ENCODE measurements at places on chromosomes 16 and 17.

- no peak for DNase-seq
Measured at GRCh38 chr16:1689853-1690252, 11.8 kb downstream of the JPT2 start.

- DNase-seq, result no peak
Measured at GRCh38 chr16:60645541-60645940, 1390.7 kb downstream of the CDH8 start.

DNA sequence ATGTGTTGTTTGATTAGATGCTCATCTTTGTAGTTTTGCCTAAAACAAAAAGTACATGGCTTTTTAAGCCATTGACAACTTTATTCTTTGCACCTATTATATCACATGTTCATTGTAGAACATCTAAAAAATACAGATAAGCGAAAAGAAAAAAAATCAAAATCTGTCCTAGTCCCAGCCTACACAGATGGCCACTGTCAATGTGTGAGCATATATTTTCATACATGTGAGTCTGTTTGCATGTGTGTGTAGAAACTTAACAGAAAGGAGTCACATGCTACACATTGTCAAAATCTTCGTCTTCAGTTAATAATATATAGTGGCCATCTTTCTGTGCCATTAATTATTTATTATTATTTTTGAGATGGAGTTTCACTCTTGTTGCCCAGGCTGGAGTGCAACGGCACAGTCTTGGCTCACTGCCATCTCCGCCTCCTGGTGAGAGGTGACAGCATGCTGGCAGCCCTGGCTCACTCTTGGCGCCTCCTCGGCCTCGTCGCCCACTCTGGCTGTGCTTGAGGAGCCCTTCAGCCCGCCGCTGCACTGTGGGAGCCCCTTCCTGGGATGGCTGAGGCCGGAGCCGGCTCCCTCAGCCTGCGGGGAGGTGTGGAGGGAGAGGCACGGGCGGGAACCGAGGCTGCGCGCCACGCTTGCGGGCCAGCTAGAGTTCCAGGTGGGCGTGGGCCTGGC lies 68.5 kb upstream of the AMZ2 start:
- DNase-seq, result no peak

GRCh38 chr16:76500006-76500405 lies 222.8 kb downstream of the CNTNAP4 start:
- no peak for DNase-seq

GRCh38 chr17:49984283-49984682 lies 10.7 kb downstream of the DLX3 start:
- DNase-seq, result no peak

DNA sequence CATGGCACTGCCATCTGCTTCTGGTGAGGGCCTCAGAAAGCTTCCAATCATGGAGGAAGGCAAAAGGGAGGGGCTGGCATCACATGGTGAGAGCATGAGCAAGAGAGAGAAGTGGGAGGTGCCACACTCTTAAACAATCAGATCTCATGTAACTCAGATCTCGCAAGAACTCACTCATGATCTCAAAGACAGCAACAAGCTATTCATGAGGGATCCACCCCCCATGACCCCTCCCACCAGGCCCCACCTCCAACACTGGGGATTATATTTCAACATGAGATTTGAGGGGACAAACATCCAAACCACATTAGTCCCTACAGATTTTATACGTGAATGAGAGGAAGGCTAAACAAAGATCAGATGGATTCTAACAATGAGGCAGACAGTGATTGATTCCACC lies 8.9 kb upstream of the TMEM132E start:
- DNase-seq, result no peak

GRCh38 chr16:2848933-2849725 lies 8.8 kb downstream of the PRSS22 start:
- DNase-seq, result no peak

DNA sequence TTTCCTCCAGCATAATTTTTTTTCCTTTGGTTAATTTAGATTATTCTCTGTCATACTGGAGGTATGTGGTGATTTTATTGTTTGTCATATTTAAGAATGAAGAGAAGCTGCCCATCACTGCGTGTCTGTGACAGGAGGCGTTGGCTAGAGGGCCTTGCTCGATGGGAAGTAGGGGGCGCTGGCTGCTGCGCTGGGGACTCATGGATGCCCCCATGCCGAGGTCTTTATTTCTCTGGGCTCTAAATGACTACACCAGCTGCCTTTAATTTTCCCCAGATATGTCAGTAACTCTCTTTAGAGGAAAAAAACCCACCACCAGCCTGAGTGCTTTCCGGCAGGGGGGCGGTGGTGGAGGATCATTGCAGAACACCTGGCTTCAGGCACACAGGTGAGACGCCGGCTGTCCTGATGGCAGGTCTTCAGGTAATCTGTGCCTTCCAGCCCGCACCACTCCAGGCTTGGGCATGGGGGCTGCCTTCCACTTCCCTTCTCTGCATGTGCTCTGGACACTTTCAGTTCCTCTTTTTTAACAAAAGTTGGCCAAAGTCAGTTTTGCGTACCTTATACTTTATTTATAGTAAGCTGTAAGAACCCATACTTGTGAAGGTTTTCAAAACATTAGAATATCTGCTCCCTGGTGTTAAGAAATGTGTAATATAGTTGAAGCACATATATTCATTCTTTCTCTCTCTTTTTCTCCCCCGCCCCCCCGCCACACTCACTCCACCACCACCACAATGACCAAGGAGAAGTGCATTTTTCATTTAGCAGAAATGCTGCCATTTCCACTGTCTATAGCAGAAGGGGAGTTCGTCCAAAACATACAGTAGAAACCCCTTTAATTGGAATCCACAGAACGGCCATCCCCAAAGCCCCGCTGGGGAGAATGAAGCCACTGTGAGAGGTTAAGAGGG lies 192.7 kb downstream of the RPTOR start:
- no peak for DNase-seq

GRCh38 chr16:84055366-84055765 lies 12.8 kb upstream of the SLC38A8 start:
- DNase-seq, result no peak

DNA sequence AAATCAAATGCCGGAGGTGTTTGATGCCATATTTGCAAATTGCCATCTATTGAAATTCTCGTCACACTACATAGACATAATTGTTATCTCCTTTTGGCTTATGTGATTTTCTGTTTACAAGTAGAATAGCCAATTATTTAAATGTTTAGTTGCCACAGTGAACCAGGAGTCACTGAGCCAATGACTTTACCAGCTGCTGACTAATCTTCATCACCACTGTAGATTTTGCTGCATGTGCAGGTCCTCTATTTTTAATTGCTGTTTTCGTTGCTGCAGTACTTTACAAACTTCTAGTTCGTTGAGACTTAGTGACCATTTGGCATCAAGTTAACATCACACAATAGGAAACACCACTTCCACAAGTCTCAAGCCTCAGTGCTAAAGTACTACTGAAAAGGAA lies 22.8 kb downstream of the ABHD15 start:
- DNase-seq, result no peak

- no peak for DNase-seq
Measured at GRCh38 chr17:32102646-32103186, 39.6 kb upstream of the RHOT1 start.

DNA sequence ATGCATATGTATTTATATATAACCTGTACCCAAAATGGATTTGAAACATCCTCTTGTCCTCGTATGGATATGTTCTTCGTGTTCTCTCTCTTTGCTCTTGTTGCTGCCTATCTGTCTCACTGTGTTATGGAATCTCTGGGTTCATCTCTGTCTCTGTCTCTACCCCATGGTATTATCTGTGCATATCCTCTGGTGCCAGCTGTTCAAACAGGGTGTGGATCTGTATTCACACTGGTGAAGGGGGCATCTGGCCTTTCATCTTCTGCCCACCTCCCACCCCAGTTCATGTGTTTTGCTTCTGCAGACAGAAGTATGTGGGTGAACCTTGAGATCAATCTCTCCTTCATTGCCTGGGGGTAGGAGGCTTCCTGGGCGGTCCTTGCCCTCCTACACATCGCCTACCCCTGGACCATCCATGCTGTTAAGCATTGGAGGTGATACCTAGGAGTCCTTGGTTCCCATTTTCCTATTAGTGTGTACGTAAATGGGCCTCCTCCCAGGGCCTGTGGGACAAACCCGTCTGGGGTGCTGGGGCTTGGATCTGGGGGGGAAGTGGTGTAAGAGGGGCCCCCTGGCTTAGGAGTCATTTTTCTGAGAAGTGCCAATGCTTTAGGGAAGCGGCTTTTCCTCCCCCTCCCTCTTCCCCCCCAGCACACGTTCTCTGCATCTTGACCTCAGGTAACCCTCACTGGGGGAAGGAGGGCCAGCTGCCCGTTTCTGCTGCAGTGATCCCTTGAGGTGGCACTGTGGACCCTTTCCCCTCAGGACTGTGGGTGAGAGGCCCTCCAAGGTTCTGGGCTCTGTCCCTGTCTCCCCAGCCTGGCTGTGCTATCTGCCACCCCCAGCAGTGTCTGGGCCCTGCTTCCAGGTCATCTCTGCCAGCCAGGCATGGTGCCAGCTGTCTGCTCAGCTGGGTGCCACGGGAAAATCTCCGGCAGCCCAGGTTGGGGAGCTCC lies 21.1 kb downstream of the RARA start:
- DNase-seq, result no peak

- no peak for DNase-seq
Measured at GRCh38 chr17:66748578-66748977, 86.3 kb upstream of the CACNG5 start.

DNA sequence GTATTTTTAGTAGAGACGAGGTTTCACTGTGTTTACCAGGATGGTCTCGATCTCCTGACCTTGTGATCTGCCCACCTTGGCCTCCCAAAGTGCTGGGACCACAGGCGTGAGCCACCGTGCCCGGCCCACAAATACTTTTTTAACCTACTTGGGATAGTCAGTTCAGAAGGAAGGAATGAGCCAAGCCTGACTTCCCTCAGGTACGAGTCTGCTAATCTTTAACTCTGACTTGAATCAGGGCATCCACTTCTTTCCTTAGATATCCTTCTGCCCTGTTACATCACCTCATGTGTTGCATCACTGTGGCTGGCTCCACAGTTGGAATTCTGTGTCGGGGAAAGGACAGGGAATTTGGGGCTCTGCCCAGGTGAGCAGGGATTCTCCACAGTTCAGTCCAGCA lies 120.8 kb downstream of the MSI2 start:
- DNase-seq, result no peak

DNA sequence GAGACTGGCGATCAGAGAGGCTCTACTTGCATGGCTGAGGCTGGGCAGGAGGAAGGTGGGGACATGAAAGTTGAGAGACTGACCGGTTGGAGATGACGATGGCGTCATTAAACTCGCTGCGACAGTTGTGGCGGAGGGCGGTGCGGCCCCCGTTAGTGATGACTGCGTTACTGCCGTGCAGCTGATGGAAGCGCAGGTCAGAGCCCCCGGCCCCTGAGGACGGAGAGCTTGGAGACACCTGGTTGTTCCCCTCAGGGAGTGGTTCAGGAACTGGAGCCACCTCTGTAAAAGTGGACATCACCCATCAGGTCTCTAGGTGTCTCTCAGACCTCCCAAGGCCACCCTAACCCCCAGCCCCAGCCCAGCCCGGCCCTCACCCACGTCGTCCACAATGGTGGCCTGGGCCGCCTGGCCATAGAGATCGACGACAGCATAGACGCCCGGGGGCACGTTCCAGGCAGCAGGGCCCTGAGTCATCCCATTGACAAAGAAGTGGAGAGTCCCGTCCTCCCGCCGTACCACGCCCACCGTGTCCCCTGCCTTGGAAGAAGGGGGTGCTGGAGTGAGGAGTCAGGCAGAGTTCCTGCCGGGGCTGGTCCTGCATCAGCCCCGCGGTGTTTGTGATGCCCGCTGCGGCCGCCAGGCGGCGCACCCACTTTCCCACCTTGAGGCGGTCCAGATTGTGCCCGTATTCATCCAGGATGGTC lies 5.3 kb downstream of the NEURL4 start:
- no peak for DNase-seq

DNA sequence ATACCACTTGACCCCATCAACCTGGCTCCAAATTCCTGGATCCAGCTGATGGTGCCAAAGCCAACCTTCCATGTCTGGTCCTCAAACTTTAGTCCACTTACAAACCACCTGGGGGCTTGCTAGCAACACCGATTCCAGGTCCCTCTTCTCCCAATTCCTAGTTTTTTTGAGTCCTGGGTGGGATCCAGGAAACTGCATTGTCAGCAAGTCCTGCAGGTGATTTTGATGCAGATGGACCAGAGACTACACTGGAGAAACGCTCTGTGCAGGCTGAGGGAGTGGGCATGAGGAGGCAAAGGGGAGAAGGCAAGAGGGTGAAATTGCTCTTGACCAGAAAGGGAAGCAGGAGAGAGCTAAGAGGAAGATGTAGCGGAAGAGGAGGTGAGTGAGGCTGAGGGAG lies 21.0 kb upstream of the NOS2 start:
- DNase-seq, result no peak

- DNase-seq, result no peak
Measured at GRCh38 chr17:9195961-9196670, 174.8 kb downstream of the NTN1 start.

- DNase-seq, result no peak
Measured at GRCh38 chr16:4426021-4426684, 485 bp downstream of the DNAJA3 start.

DNA sequence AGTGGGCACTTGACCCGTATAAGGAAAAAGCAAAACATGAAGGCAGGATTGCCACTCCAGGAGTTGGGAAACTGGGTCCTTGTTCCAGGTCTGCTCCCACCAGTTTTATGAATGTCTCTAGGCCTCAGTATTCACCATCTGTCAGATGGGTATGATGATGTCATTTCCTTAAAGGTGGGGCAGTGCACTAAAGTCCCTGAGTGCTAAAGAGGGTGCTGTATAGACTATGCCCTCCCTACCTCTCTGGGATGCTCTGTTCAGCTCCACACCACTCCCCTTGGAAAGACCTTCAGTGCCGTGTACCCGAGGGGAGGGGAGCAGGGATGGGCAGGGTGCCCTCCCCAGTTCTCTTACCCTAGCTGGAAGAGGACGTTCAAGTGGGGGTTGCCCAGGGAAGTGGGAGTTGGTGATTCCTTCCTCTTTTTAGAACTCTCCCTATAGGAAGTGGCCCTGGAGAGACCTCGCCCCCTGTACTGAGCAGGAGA lies 2.2 kb downstream of the LASP1 start:
- DNase-seq, result no peak

DNA sequence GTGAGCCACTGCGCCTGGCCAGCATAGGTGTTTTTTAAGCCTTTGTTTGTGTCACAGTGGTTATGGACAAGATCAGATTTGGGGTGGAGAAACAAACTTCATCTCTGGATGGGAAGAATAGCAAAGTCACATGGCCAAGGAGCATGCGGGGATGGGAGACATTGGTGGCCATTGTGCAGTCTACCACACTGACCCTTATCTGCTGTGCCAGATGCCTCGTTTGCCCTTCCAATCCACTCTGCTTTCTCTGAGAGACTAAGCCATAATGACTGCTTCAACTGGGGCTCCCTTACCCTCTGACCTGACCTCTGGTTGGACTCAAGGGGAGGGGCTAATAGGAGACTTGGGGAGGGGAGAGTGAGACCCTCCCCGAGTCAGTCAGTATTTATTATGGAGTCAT lies 166.8 kb downstream of the PRKCB start:
- DNase-seq, result no peak

- DNase-seq, result no peak
Measured at GRCh38 chr17:36024106-36024869, 6.5 kb upstream of the CCL23 start.

Data from muscle of back (tissue), 13 donors.